ENCODE measurements at places on chromosomes 3 and 15. TPM values are rescaled to one million over a fixed set of nuclear protein-coding genes. Genes with fewer than 3 reads are reported as not detected.

DNA sequence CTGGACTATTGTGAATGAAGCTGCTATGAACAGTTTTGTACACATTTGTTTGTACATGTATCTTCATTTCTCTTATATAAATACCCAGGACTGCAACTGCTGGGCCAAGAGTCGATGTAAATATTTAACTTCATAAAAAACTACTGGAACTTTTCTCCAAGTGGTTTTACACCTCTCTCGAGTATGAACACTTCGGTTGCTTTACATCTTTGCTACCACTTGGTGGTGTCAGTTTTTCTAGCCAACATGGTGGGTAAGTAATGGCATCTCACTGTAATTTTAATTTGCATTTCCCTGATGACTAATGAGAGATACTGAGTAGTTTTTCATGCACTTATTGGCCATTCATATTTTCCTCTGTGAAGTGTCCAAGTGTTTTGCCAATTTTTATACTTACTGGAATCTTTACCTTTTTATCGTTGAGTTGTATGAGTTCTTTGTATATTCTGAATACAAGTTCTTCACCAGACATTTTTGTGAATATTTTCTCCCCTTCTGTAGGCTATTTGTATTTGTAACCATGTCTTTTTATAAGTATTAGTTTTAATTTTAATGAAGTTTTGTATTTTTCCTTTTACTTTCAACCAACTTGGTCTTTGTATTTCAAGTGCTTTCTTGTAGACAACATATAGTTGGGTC, 44.4 kb downstream of the PCOLCE2 start:
- DNase-seq: no peak

GRCh38 chr15:80576519-80577090, 118.5 kb upstream of the ABHD17C start:
- no peak for DNase-seq

GRCh38 chr3:54211097-54211496, 88.7 kb downstream of the CACNA2D3 start:
- DNase-seq: no peak

GRCh38 chr15:90822204-90822955, 46.0 kb upstream of the FURIN start:
- DNase-seq: no peak

ZBBX gene
- not detected for polyA plus RNA-seq

All from naive B cell (primary cell).